ENCODE measurements at places on chromosomes 12 and 14.

GRCh38 chr12:90061809-90062208, 353.2 kb upstream of the ATP2B1 start:
- no peaks in the 10 kb centered on the region for H3K36me3 ChIP-seq
- no peak overlapping the region for H3K27ac ChIP-seq
- H3K4me3 ChIP-seq: no peak overlapping the region
- H3K27me3 ChIP-seq: no peaks in the 10 kb centered on the region

GRCh38 chr14:70716483-70716882, 74.8 kb downstream of the TTC9 start:
- peak; percentile 68 for DNase-seq
- peak overlapping the region; percentile 8 for H3K27ac ChIP-seq
- no peaks in the 10 kb centered on the region for H3K36me3 ChIP-seq
- H3K4me1 ChIP-seq: peaks cover 25% of the 10 kb centered on the region

GRCh38 chr14:104930526-104931303, 6.0 kb downstream of the PLD4 start:
- no peaks in the 10 kb centered on the region for H3K36me3 ChIP-seq
- no peaks in the 10 kb centered on the region for H3K4me1 ChIP-seq
- DNase-seq: peak; percentile 40
- H3K4me3 ChIP-seq: no peak overlapping the region
- no peak overlapping the region for H3K27ac ChIP-seq

GRCh38 chr12:111063295-111064026, 143.1 kb upstream of the MYL2 start:
- no peaks in the 10 kb centered on the region for H3K27me3 ChIP-seq
- peak; percentile 43 for DNase-seq
- no peak overlapping the region for H3K27ac ChIP-seq
- H3K36me3 ChIP-seq: no peaks in the 10 kb centered on the region
- no peak overlapping the region for H3K4me3 ChIP-seq
- peaks cover 21% of the 10 kb centered on the region for H3K4me1 ChIP-seq

DNA sequence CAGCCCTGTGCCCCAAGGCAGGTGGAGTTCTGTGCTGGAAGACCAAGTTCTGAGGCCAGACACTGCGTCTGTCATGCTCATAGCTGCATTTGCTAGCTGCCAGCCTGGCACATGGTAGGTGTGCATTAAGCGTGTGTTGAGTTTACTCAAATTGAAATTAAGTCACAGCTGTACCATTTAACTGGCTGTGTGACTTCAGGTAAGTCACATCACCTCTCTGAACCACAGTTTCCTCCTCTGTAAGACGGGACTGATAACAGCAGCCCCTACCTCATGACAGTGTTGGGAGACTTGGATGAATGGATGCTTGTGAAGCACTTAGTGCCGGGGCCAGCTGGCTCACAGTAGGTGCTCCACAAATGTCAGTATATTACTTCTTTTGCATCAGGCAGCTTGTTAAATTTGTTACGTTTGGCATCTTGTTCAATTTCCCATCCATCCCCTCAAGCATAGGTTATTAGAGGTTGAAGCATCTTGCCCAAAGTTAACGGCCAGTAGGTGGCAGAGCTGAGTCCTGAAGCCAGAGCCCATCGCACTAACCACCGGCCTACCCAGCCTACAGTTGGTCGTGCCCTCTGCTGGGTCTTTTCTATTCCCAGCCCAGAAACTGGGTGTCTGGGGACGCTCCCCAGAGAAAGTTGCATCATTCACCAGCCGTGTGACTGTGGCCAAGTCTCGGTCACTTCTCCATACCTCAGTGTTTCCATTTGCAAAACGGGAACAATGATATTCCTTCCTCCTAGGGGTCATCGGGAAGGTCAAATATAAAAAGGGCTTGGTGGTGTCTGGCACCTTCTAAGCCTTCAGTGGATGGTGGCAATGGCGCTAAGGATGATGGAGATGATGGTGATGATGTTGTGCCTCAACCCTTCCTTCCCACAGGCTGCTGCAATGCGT, 4.5 kb downstream of the DAO start:
- peaks cover 43% of the 10 kb centered on the region for H3K4me1 ChIP-seq
- H3K27ac ChIP-seq: no peak overlapping the region
- no peaks in the 10 kb centered on the region for H3K36me3 ChIP-seq
- peak; percentile 60 for DNase-seq
- H3K4me3 ChIP-seq: no peak overlapping the region

- H3K36me3 ChIP-seq: no peaks in the 10 kb centered on the region
- no peaks in the 10 kb centered on the region for H3K27me3 ChIP-seq
- H3K27ac ChIP-seq: peak overlapping the region; percentile 22
- H3K4me3 ChIP-seq: no peak overlapping the region
- DNase-seq: no peak
Measured at GRCh38 chr14:50023671-50024490, 92.5 kb downstream of the VCPKMT start.

- H3K4me1 ChIP-seq: no peaks in the 10 kb centered on the region
- no peaks in the 10 kb centered on the region for H3K27me3 ChIP-seq
- no peak for DNase-seq
- no peak overlapping the region for H3K27ac ChIP-seq
- H3K4me3 ChIP-seq: no peak overlapping the region
Measured at GRCh38 chr12:80059102-80059501, 40.2 kb upstream of the OTOGL start.

DNA sequence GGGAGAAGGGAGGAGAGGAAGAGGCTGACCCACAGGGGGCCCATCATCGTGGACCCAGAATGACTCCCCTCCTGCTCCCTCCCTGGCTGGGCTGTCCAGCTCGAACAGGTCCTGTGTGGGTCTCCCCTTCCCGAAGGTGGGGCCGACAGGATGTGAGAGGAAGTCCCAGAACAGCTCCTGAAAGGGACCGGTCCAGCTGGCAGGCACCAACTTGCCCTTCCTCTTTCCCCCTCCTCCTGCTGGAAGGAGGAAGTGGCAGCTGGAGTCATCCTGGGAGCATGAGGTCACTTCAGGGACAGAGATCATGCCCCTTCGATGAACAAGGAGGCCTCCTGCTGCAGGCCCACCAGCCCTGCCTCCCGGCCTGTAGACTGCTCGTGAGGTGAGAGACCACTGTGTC, 35.0 kb upstream of the BEGAIN start:
- peak; percentile 53 for DNase-seq
- no peaks in the 10 kb centered on the region for H3K36me3 ChIP-seq
- no peak overlapping the region for H3K27ac ChIP-seq
- H3K27me3 ChIP-seq: no peaks in the 10 kb centered on the region
- H3K4me1 ChIP-seq: no peaks in the 10 kb centered on the region
